Colonic mucosa (tissue), 4 donors: ENCODE measurements at places on chromosomes 13 and 19. TPM values are rescaled to one million over a fixed set of nuclear protein-coding genes. Genes with fewer than 3 reads are reported as not detected.

C3 gene
- 83.9 TPM for total RNA-seq

AMER2 gene
- total RNA-seq, result 0.08 TPM

PRX gene
- total RNA-seq, result 1.7 TPM

CCNA1 gene
- total RNA-seq, result not detected

GJB6 gene
- not detected for total RNA-seq

PROZ gene
- not detected for total RNA-seq

DNA sequence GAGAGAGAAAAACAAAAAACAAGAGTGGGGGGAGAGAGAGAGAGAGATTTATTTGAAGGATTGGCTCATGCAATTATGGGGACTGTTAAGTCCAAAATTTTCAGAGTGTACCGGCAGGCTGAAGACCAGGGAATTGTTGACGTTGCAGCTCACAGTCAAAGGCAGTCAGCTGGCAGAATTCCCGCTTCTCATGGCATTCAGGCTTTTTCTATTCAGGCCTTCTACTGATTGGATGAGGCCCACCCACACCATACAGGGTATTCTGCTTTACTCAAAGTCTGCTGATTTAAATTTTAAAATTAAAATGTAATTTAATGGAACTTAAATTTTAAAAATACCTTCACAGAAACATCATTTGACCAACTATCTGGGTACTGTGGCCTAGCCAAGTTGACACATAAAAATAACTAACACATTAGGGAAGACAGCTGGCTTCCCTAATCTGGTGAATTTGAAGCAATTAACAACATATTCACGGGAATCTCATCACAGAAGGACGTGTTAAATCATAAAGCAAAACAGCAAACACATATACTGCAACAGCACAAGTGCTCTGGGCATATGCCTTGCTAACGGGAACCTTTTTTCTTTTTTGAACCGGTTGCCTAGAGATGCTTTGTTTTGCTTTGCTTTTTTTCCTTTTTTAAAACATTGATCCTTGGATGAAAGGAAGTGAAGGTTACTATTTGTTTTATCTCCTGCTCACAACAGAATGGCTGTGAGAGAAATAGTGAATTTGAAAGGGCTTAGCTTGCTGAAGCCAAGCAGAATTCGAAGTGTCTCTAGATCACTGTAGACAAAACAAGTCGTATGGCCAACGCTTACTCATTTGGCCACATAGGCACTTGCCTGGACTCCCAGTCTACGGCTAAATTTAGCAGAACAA lies 505.1 kb downstream of the IRS2 start:
- DNase-seq, result no peak
- no peaks in the 10 kb centered on the region for H3K27me3 ChIP-seq
- no peaks in the 10 kb centered on the region for H3K36me3 ChIP-seq
- H3K27ac ChIP-seq, result no peak overlapping the region

- H3K36me3 ChIP-seq, result no peaks in the 10 kb centered on the region
- H3K4me1 ChIP-seq, result no peaks in the 10 kb centered on the region
- H3K27ac ChIP-seq, result peak overlapping the region; percentile 34
- H3K27me3 ChIP-seq, result no peaks in the 10 kb centered on the region
These were observed 35.2 kb upstream of the SLC46A3 start for GRCh38 chr13:28753946-28754345.

GRCh38 chr13:103187721-103188156 lies 121.5 kb upstream of the SLC10A2 start:
- H3K36me3 ChIP-seq, result no peaks in the 10 kb centered on the region
- DNase-seq, result no peak
- H3K4me3 ChIP-seq, result no peak overlapping the region
- no peaks in the 10 kb centered on the region for H3K4me1 ChIP-seq

- no peaks in the 10 kb centered on the region for H3K4me1 ChIP-seq
- no peak overlapping the region for H3K27ac ChIP-seq
- DNase-seq, result no peak
- H3K4me3 ChIP-seq, result no peak overlapping the region
- H3K27me3 ChIP-seq, result no peaks in the 10 kb centered on the region
These were observed 1042.9 kb downstream of the UQCRFS1 start for GRCh38 chr19:28170066-28170465.

DNA sequence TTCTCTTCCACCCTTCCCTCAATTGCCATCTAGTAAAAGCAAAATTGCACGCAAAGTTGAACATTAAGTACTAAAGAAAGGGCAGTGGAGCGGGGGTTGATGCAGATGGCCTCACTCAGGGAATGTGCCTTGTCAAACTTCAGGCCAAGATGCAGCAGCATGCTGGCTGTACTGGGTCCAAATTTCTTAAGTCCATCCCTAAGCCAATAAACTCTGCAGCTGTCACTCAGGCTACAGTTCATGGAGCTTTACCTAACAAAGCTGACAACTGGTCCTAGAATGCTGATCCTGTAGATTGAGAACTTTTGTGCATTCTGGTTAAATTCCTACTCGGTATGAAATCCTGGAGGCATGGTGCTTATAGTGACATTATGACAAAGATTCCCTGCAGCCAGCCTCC lies 88.4 kb downstream of the FOXO1 start:
- H3K36me3 ChIP-seq, result no peaks in the 10 kb centered on the region
- no peak overlapping the region for H3K4me3 ChIP-seq
- no peak for DNase-seq
- H3K27ac ChIP-seq, result no peak overlapping the region

DNA sequence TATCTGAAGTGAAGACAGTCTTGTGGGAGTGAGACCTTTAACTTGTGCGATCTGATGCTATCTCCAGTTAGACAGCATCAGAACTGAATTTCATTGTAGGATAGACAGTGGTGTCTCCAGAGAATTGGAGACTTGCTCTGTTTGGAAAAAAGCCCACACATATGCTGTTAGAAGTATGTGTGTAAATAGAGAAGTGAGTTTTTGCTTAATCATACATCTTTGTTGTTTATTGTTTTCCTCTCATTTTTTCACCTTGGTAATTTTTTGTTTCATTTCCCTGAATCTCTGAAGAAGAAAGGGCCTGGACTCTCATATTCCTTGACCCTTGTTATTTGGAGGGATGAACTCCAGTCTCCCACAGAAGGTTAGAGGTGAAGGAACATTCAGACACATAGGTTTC lies 21.8 kb downstream of the FPR3 start:
- H3K27ac ChIP-seq, result no peak overlapping the region
- H3K36me3 ChIP-seq, result no peaks in the 10 kb centered on the region
- H3K4me3 ChIP-seq, result no peak overlapping the region
- no peaks in the 10 kb centered on the region for H3K4me1 ChIP-seq

DNA sequence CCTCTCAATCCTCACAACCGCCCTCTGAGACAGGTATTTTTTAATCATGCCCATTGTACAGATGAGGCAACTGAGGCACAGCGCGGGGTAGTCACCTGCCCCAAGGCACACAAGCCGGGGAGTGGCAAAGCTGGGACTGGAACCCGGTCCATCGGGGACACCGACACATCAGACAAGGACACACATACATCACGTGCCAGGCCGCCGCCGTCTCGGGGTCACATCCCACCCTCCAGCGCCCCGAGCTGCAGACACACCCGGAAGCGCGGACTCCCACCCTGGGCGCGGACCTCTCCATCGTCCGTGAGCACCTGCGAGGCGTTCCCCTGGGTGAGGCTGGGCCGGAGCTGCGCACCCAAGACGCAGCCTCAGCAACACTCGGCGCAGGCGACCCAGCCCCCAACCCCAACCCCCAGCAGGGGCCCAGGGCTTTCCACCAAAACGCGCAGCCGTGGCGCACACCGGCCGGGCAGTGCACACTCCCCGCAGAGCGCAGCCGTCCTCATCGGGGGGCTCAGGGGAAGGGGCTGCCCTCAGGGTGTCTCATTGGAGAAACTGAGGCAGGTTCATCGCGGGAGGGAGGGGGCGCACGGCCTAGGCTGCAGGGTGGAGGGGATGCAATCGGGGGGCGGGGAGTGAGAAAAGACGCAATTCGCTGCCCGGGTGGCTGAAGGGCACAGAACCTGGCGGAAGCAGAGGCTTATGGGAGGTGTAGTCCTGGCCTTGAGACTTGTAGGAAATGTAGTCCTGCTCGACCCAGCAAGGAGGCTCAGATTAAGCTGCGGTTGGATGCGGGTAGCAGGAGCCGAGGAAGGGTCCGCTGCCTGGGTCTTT lies 1.9 kb upstream of the LMTK3 start:
- peak; percentile 78 for DNase-seq
- H3K27me3 ChIP-seq, result peaks cover 28% of the 10 kb centered on the region
- peak overlapping the region; percentile 52 for H3K4me3 ChIP-seq
- no peak overlapping the region for H3K27ac ChIP-seq
- H3K4me1 ChIP-seq, result peaks cover 6% of the 10 kb centered on the region

DNA sequence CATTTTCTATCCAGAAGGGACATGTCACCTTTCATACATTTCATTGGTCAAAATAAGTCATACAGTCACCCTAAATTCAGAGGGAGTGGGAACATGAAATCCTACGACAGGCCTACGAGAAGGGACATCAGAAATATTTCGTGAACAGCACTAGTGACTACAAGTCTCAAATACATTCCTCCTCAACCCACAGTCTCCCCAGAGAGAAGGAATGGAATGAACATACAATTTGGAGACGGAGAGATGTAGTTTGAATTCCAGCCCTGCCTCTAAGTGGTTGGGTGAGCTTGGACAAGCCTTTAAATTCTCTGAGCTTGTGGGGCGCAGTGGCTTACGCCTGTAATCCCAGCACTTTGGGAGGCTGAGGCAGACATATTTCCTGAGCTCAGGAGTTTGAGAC lies 9.9 kb downstream of the SERTM1 start:
- H3K4me3 ChIP-seq, result no peak overlapping the region
- no peak overlapping the region for H3K27ac ChIP-seq
- no peak for DNase-seq
- H3K27me3 ChIP-seq, result no peaks in the 10 kb centered on the region
- no peaks in the 10 kb centered on the region for H3K4me1 ChIP-seq

DNA sequence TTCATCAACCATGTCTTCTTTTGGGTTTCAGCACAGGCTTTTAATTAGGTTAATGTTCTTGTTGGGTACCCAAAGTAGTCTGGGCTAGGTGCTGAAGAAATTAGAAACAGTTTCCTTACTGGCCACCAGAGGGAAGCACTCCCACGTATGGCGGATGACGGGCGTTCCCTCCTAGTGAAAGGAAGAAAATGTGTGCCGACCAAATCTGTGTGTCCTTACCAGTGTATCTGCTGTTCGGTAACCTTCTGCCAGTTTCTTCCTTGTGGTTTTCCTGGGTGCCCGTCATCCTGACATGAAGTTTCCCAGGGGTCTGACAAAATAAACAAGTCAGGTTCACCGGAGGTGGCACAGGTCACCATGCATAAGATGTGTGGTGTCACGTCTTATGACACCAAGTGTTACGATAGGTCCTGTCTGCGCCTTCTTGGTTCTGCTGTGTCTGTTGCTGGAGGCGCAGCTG lies 6.0 kb upstream of the WDR88 start:
- peaks cover 10% of the 10 kb centered on the region for H3K36me3 ChIP-seq
- peak; percentile 45 for DNase-seq
- no peaks in the 10 kb centered on the region for H3K27me3 ChIP-seq
- no peaks in the 10 kb centered on the region for H3K4me1 ChIP-seq
- no peak overlapping the region for H3K4me3 ChIP-seq
- no peak overlapping the region for H3K27ac ChIP-seq

DNA sequence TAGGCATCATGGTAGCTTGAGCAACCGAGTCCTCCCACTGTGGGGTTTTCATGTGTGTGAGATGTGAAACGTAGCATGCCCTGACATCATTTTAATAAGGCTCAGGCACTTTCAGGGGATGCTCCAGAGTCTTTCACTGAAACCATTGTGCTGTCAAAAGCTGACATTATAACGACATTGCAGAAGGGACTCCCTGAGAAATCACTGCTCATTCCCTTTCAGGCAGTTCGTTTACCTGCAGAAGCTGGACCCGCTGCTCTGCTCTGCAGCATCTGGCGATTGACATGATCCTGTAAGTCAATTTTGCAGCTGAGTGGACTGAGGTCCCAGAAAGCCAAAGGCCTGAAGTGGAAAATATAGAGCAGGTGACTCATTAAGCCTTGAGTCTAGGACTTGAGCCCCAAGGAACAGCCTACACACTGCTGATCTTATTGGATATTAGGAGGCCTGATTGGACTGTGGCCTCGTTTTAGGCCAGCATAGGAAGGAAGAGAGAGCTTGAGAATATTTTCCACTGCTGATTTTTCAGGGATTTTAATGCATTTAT lies 54.0 kb upstream of the CNMD start:
- no peaks in the 10 kb centered on the region for H3K4me1 ChIP-seq
- no peaks in the 10 kb centered on the region for H3K36me3 ChIP-seq
- H3K27ac ChIP-seq, result no peak overlapping the region
- DNase-seq, result no peak
- H3K4me3 ChIP-seq, result no peak overlapping the region

- H3K27ac ChIP-seq, result no peak overlapping the region
- DNase-seq, result peak; percentile 22
- no peaks in the 10 kb centered on the region for H3K36me3 ChIP-seq
- H3K27me3 ChIP-seq, result no peaks in the 10 kb centered on the region
These were observed 32.6 kb upstream of the MTIF3 start for GRCh38 chr13:27482983-27483382.
